ENCODE measurements at places on chromosomes 3 and 15. TPM values are rescaled to one million over a fixed set of nuclear protein-coding genes. Genes with fewer than 3 reads are reported as not detected.

DNA sequence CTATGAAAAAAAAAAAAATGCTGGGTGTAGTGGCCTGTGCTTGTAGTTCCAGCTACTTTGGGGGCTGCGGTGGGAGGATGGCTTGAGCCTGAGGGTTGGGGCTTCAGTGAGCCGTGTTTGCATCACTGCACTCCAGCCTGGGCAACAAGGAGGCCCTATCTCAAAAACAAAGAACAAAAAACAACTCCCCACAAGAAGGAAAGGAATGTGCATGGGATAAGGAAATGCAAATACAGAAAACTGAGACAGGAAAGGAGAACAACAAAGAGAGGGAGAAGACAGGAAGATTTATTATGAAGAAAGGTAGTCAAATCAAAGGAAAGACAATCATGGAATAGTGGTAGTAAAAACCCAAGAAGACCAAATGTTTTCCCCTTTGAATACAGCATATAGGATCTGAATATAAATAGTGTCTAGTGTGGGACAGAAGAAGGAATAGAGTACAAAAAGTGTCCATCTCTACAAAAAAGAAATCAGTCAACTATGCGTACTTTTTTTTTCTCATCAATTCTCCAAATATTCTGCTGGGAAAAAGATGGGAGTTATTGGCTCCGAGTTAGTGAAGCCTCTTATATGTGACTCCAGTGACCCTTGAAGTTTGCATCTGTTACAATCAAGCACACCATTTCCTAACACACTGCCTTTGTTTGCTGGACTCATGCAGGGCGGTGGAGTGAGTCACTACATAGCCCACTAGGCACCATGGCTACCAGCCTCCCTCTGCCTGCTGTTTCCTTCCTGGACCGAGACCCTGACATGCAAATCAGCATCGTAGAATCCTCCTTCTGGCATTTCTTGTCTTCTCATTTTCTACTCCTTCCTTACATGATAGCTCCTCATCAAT is 101.2 kb upstream of the PTX3 start:
- H3K4me3 ChIP-seq = no peak overlapping the region
- no peak overlapping the region for H3K27ac ChIP-seq
- no peaks in the 10 kb centered on the region for H3K4me1 ChIP-seq
- no peaks in the 10 kb centered on the region for H3K36me3 ChIP-seq
- H3K27me3 ChIP-seq = no peaks in the 10 kb centered on the region
- no peak for DNase-seq

DNA sequence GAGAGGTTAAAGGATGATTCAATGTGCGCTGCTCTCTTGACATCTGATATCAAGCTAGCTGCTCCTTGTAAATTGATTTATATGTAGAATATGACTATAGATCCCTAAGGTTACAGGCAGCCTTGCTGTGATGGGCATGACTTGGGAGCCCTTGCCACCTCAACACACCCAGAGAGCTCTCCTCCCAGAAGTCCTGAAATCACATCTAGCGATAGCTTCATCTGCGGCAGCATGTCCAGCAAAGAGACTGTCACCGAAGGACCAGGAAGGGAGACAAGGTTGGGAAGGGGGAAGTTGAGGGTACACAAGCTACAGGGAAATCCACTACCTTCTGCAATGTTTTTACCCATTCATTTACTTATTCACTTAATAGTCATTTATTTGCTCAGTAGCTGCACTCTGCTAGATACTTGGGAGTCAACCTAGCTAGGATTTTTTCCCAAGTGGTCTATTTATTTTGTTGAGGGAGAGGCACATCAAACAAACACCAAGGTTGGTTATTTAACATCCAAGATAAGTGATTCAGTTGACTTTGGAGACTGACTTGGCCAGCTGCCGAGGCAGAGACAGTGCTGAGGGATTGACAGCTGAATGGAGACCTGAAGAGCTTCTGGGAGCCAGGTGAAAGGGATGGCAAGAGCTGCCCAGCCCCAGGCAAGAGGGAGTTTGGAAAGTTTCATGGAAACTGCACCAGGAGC is 205.8 kb upstream of the IL12A start:
- H3K4me3 ChIP-seq = no peak overlapping the region
- H3K36me3 ChIP-seq = no peaks in the 10 kb centered on the region
- DNase-seq = peak; percentile 55

Gene LTF
- 14.7 TPM for total RNA-seq

DNA sequence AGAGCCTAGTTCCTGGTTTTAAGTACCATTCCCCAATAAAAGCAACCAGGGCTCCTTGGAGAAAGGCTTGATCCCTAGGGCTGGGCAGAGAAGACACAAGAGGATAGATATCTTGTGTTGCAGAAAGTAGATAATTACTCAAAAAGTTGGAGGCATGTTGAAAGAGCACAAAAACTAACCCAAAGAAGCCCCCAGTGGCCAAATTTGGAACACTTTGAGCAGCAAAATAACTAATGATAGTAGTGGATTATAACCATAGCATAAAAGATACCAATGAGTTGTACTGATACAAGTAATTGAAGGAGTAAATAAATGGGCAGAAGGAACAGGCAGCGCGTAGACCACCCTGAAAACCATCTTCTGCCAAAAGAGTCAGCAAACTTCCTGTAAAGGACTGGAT is 12.0 kb downstream of the EXOSC7 start:
- peaks cover under 1% of the 10 kb centered on the region for H3K4me1 ChIP-seq
- H3K4me3 ChIP-seq = no peak overlapping the region
- H3K36me3 ChIP-seq = peaks cover 19% of the 10 kb centered on the region
- no peak for DNase-seq
- no peak overlapping the region for H3K27ac ChIP-seq
- H3K27me3 ChIP-seq = no peaks in the 10 kb centered on the region

Gene ARL8B
- 36.2 TPM for total RNA-seq

DNA sequence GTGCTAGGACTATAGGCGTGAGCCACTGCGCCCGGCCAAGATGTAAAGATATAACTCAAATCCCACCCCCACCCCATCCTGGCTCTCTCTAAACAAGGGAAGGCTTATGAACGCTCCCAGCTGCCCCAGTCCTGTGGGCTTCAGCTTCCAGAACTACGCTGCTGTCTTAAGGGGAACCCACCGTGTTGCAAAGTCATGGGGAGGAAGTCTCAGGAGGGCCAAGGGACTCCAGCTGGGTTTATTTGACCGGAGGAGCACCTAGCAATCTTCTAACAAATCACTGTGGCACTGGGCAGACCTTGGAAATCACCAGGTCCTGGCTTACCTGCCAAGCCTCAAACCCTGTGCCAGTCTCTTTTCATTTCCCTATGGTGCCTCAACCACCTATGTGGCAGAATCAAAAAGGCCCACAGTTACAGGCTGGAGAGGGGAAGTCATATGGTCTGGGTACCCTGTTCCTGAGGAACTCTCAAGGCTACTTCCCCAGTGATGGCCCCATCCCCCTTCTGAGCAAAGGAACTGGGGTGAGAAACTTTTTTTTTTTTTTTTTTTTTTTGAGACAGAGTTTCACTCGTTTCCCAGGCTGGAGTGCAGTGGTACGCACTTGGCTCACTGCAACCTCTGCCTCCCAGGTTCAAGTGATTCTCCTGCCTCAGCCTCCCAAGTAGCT is 83.4 kb downstream of the RBPMS2 start:
- peaks cover 36% of the 10 kb centered on the region for H3K4me1 ChIP-seq
- no peak for DNase-seq

Gene NR2E3
- 0.17 TPM for total RNA-seq

DNA sequence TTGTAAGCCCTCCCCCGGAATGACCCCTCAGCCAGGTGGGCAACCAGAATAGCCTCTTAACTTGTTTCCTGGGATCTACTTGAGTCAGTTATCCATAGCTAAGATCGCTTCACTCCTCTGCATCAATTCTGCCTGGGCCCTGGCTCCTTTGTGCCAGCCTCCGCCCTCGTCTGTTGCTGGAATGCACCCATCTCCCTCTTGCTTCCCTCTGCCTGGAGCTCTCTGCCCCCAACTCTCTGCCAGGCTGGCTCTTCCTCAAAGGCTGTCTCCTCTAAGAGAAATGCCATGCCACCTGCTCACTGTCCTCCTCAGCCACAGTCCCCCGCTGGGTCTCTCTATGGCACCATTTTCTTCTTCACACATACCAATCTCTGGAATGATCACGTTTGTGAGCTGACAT is 240.8 kb downstream of the ADAMTS17 start:
- DNase-seq = no peak
- H3K4me3 ChIP-seq = no peak overlapping the region
- H3K36me3 ChIP-seq = no peaks in the 10 kb centered on the region
- no peak overlapping the region for H3K27ac ChIP-seq
- H3K27me3 ChIP-seq = no peaks in the 10 kb centered on the region

DNA sequence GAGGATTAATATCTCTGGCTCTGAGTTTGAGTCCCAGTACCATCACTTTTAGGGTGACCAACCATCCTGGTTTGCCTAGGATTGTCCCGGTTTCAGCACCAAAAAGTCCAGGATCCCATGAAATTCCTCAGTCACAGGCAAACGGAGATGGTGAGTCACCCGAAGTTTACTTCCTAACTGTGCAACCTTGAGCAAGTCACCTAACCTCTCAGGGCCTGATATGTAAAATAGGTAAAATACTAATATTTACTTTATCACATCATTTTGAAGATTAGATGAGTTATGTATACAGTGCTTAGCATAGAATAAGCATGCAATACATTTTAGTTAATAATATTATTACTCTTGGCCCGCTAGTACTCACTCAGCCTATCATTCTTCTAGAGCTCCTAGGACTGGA is 91.1 kb upstream of the KCNMB2 start:
- no peak overlapping the region for H3K4me3 ChIP-seq
- H3K27ac ChIP-seq = no peak overlapping the region
- no peaks in the 10 kb centered on the region for H3K4me1 ChIP-seq
- H3K36me3 ChIP-seq = no peaks in the 10 kb centered on the region

DNA sequence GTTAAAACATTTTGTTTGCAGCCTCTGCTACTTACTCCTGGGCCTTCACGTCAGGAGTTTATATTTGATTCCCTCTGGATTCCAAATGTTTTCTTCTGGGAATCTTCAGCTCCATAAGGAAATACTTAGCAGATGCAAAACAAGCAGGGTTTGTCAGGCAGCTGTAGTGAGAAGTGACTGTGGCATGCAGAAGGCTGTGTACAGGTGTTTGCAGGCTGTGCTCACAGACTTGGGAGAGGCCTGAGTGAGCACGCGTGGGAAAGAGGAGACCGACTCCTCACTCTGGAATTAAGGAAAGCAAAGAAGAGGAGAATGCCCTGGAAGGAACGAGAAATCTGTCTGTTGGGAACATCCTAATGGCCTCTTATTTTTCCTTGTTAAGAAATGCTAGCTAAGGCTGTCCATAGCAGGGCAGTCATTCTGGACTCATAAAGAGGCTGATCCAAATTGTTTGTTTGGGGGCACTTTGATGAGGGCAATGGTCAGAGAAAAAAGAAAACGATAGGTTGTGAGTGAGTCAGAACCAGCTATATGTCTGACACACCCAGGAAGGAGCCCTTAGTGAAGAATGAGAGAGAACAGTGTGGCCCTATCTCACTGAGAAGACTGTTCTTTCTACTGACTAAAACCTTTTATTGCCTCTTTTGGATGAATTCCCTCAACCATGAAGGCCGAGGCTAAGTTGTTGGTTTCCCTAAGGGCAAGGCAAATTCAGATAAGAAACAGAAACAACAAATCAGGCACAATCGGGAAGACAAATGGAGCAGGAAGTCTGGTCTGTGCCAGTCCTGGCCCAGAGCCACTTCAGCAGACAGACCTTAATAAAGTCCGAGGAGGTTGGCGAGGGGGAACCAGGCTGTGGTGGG is 82.6 kb downstream of the TGFBR2 start:
- H3K27ac ChIP-seq = peak overlapping the region; percentile 30
- H3K4me1 ChIP-seq = peaks cover 26% of the 10 kb centered on the region
- no peak overlapping the region for H3K4me3 ChIP-seq
- no peaks in the 10 kb centered on the region for H3K27me3 ChIP-seq
- H3K36me3 ChIP-seq = peaks cover 6% of the 10 kb centered on the region

- DNase-seq = no peak
- H3K4me3 ChIP-seq = no peak overlapping the region
- H3K27me3 ChIP-seq = no peaks in the 10 kb centered on the region
- no peaks in the 10 kb centered on the region for H3K36me3 ChIP-seq
These were observed 44.0 kb upstream of the IREB2 start for GRCh38 chr15:78394026-78394425.

GRCh38 chr3:193980326-193980725 is 155.6 kb upstream of the HES1 start:
- H3K4me1 ChIP-seq = no peaks in the 10 kb centered on the region
- H3K27me3 ChIP-seq = no peaks in the 10 kb centered on the region
- no peaks in the 10 kb centered on the region for H3K36me3 ChIP-seq
- no peak overlapping the region for H3K4me3 ChIP-seq
- no peak overlapping the region for H3K27ac ChIP-seq

DNA sequence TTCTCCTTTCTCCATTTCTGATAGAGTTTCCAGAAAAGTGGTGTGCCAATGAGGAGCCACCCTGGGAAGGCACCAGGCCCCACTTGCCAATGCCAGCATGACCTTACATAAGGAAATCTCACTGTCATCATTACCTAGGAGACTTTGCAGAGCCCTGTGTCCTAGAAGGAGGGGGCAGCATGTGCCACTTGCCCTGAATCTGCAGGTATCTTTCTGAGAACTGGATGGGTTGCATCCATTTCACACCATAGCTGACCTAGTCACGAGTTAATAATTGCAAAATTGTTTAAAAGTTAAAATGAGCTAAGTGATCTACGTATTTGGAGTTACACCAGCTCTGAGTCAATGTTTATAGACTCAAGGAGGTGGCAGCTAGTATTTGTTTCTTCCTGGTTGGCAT is 14.3 kb downstream of the CA12 start:
- no peaks in the 10 kb centered on the region for H3K4me1 ChIP-seq
- no peak overlapping the region for H3K27ac ChIP-seq
- H3K27me3 ChIP-seq = no peaks in the 10 kb centered on the region

- peaks cover 41% of the 10 kb centered on the region for H3K4me1 ChIP-seq
- H3K27ac ChIP-seq = no peak overlapping the region
- no peaks in the 10 kb centered on the region for H3K36me3 ChIP-seq
- no peak overlapping the region for H3K4me3 ChIP-seq
- no peak for DNase-seq
These were observed 2.4 kb downstream of the GATA2 start for GRCh38 chr3:128490650-128490914.

- H3K36me3 ChIP-seq = no peaks in the 10 kb centered on the region
- no peak overlapping the region for H3K27ac ChIP-seq
- no peak overlapping the region for H3K4me3 ChIP-seq
- H3K27me3 ChIP-seq = no peaks in the 10 kb centered on the region
- DNase-seq = no peak
- no peaks in the 10 kb centered on the region for H3K4me1 ChIP-seq
These were observed 29.3 kb upstream of the XYLB start for GRCh38 chr3:38317192-38317759.

GRCh38 chr15:41981371-41982132 is 9.2 kb upstream of the EHD4 start:
- H3K4me1 ChIP-seq = no peaks in the 10 kb centered on the region
- no peaks in the 10 kb centered on the region for H3K27me3 ChIP-seq
- H3K36me3 ChIP-seq = no peaks in the 10 kb centered on the region
- DNase-seq = no peak

Gene CSPG5
- 0.25 TPM for total RNA-seq

GRCh38 chr3:171563298-171563697 is 103.1 kb upstream of the TNIK start:
- DNase-seq = no peak
- no peak overlapping the region for H3K4me3 ChIP-seq
- no peaks in the 10 kb centered on the region for H3K36me3 ChIP-seq
- H3K27me3 ChIP-seq = no peaks in the 10 kb centered on the region
- H3K4me1 ChIP-seq = no peaks in the 10 kb centered on the region

GRCh38 chr15:26731965-26732364 is 40.9 kb downstream of the GABRB3 start:
- H3K27me3 ChIP-seq = no peaks in the 10 kb centered on the region
- no peaks in the 10 kb centered on the region for H3K36me3 ChIP-seq
- no peaks in the 10 kb centered on the region for H3K4me1 ChIP-seq
- no peak overlapping the region for H3K4me3 ChIP-seq

GRCh38 chr3:4461468-4462090 is 5.5 kb downstream of the SUMF1 start:
- H3K4me1 ChIP-seq = peaks cover 7% of the 10 kb centered on the region
- no peak overlapping the region for H3K27ac ChIP-seq
- no peak for DNase-seq
- no peaks in the 10 kb centered on the region for H3K36me3 ChIP-seq
- no peaks in the 10 kb centered on the region for H3K27me3 ChIP-seq

Data from liver (tissue), 10 donors.